ENCODE measurements at places on chromosomes 7 and 10.
A peak's percentile ranks its signal among the peaks of the same experiment; 100 is the strongest.

- DNase-seq = no peak
Measured at GRCh38 chr7:40221836-40222235, 87.0 kb downstream of the SUGCT start.

DNA sequence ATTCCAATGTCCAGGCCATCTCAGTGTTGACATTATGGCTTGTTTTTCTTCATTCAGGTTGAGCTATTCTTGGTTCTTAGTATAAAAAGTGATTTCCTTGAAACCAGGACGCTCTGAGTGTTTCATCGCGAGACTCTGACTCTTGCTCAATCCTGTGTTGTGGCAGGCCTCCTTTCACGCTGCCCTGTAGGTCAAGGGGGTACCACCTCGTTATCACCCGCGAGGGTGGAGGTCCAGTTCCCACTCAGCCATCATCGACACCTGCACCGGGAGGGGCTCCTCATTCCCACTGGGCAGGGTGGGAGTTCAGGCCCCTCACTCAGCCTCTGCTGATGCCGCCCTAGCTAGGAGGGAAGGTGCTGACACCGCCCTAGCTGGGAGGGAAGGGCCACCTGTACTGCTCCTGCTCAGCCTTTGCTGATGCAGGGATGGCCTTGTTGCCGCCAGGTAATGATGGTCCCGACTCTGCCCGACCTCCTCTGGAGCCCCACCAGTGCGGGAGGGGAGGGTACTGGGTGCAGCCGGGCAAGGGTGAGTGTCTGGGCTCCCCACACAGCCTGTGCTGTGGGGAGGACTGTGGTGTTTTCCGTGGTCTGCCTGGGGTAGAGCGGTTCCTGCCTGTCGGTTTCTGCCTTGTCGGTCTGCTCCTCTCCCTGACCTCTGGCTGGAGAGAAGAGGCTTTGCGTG is 16.4 kb downstream of the IQCE start:
- no peak for DNase-seq

- DNase-seq = no peak
Measured at GRCh38 chr7:121544238-121544637, 148.1 kb upstream of the FAM3C start.

GRCh38 chr10:11213137-11213536 is 195.5 kb downstream of the CELF2 start:
- DNase-seq = no peak

DNA sequence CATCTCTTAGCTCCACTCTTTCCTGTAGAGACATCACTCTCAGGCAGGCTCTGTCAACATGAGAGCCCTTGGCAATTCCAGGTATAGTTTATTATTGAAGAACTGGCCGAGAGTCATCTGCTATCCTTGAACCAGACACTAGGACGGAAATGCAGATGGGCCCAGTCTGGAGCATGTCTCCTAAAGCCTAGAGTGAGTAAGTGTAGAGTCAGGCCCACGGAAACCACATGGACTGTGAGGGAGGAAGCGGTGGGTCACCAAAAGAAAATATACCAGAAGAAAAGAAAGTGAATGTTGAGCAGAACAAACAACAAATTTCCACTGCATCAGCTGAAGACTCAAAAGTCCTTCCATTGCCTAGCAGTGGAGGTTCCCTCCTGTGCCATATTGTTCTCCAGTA is 15.7 kb upstream of the RELN start:
- no peak for DNase-seq

GRCh38 chr10:5143137-5143536 is 41.8 kb downstream of the AKR1C8 start:
- no peak for DNase-seq

GRCh38 chr7:17158261-17158660 is 140.2 kb upstream of the AHR start:
- no peak for DNase-seq

DNA sequence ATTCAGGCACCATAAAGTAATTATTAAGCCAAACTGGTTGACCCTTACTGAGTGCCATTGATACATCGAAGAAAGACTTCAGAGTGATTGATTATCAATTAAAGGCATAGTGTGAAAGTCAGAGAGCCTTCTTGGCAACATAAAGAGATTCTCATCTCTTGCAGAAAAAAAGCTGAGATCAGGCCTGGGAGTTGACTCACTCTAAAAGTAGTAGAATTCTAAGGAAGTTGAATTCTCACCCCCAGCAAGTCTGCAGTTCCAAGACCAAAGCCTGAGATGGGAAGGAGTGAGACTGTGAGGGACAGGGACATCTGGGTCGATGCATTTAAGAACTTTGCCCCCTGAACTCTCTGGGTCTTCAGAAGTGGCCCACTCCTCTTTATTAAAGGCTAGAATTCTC is 21.6 kb upstream of the ERCC6 start:
- DNase-seq = no peak

DNA sequence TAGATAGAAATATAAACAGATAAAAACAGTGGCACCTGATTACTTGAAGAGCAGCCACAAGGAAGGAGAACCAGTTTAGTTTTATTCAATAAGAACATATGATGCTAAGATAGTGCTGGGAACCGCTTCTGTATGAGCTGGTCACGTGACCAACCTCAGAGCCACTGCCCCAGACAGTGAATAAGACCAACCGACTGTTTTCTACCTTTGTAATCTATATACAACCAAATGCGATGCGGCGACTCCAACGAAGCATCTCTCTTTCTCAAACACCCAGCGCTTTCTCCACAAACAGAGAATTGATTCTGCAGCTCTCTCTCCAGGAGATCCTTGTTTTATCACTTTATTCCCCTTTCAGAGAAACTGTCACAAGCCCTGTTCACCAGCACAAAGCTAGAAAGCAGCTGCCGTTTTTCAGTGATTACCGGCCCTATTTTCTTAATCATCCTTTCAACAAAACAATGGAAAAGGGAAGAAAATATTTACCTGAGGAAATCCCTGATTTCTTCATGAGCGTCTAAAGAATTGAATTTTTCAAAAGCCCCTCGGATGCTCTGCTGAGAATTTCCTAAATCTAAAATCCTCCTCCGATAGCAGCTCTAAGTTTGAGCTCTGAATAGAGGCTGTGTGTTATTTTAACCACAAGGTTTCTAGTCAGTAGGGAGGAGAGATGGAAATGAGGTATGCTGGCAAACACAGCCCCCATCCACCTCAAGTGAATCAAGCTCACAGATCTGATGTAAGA is 55.7 kb upstream of the JCAD start:
- no peak for DNase-seq

- DNase-seq = no peak
Measured at GRCh38 chr7:134750083-134751062, 29.1 kb upstream of the CALD1 start.

GRCh38 chr7:46999866-47000265 is 582.0 kb downstream of the TNS3 start:
- no peak for DNase-seq

DNA sequence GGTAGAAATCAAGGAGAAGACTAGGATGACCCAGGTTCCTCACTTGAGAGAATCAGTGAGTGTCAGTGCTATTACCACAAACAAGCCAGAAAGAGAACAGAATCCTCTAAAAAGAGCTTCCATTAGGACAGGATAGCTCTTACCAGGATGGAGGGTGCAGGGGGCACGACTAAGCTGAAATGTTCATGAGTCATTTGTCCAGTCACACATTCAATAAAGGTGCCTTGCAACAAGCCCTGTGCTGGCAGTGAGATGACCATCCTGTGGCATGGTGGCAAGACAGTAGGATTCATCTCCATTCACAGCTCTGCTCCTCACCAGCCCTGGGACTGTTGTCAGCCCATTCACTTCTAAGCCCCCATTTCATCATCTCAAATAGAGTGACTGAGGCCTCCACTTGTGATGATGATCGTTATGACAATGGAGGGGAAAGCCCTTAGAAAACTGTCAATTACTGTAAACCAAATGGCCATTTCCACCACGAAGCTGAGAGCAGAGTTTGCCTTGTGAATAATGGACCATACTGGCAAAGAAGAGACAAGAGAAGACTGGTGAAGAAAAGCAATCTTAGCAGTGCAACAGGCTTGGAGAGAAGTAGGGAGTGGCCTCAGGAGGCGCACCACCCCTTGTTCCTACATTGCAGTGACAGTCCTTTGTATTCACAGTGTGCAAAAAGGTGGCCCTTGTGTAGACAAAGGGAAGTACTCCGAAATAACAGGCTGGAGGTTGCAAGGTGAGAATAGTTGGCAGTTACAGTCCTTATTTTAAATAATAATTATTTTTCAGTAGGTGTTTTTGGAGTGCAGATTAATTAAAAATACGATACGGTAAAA is 9.0 kb upstream of the WIPF3 start:
- DNase-seq = no peak

GRCh38 chr10:45374350-45375052 is 485 bp downstream of the ALOX5 start:
- no peak for DNase-seq

GRCh38 chr7:97772045-97772901 is 40.4 kb downstream of the TAC1 start:
- DNase-seq = no peak

DNA sequence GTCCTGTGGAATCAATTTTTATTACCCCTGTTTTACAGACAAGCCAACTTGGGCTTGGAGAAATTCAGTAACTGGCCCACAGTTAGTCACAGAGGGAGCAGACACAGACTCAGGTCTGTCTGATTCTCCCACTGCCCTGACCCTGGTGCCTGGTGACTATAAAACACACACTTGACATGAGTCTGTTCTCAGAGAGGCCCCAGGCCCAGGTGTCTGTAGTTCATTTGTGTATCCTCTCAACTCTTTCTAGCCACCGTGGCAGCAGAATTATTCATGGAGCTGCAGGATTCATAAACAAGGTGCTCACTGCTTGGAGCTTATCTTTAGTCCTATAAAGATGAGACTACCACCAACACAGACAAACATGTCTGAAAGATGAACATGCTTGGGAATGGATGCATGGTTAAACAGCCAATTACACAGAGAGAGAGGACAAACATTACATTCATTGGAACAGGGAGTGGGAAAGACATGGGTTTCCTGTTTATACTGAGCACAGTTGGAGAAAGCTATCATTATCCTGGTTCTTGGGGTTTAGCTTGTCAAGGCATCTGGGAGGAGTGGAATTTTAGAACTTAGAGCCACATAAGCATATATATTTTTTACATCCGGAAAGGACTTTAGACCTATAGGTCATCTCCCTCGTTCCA is 79.1 kb upstream of the PDCD4 start:
- no peak for DNase-seq

DNA sequence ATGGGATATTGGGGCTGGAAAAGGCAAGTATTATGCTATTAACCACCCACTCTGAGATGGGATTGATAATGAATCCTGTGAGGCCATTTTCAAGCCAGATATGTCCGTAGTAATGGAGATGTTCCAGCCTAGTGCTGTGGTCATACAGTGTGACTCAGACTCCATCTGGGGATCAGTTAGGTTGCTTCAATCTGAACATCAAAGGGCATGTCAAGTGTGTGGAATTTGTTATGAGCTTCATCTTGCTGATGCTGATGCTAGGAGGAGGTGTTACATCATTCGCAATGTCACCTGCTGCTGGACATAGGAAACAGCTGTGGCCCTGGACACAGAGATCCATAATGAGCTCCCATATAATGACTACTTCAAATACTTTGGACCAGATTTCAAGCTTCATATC is 144.7 kb downstream of the PLCE1 start:
- DNase-seq = no peak

DNA sequence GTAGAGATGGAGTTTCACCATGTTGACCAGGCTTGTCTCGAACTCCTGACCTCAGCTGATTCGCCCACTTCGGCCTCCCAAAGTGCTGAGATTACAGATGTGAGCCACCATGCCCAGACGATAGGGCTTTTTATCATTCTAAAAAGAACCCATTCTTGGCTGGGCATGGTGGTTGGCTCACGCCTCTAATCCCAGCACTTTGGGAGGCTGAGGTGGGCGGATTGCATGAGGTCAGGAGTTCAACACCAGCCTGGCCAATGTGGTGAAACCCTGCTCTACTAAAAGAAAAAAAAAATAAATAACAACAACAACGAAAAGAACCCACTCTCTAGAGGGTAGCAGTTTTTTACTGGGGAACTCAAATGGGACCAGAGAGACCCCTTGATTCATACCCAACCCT is 112.7 kb downstream of the PLXDC2 start:
- no peak for DNase-seq

DNA sequence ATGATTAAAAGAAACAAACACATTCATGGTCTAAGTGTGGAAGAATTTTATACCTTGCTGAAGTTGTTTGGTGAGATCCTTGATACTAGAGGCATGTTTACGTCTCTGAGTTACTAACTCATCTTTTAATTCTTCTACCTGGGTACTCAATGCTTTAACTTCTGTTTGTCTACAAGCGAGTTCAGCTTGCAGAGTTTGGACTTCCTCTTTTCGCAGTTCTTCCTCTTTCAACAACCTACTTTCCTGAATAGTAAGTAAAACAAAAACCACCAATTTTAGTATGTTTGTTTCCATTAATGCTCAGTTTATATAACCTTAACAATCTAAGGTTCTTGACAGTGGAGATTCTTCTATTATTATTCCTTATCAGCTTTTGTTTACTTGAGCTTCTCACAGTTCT is 42.9 kb downstream of the CCDC186 start:
- DNase-seq = no peak

- no peak for DNase-seq
Measured at GRCh38 chr7:26153823-26154783, 2.1 kb downstream of the NFE2L3 start.

DNA sequence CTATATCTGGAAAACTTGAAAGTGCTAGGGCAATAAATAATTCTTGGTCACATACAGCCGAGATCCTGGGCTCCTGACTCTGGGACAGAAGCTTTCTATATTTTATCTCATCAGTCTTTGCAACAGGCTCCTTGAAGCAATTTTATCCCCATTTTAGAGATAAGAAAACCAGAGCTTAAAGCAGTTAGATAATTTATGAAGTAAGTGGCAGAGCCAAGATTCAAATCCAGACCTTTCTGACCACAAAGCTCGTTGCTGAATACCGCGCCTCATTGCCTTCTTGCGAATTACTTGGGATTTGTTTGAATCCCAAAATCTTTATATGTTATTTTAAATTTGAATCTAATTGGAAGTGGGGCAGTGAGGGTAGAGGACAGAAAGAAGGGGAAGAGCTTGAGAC is 106.0 kb downstream of the TCF7L2 start:
- DNase-seq = no peak

DNA sequence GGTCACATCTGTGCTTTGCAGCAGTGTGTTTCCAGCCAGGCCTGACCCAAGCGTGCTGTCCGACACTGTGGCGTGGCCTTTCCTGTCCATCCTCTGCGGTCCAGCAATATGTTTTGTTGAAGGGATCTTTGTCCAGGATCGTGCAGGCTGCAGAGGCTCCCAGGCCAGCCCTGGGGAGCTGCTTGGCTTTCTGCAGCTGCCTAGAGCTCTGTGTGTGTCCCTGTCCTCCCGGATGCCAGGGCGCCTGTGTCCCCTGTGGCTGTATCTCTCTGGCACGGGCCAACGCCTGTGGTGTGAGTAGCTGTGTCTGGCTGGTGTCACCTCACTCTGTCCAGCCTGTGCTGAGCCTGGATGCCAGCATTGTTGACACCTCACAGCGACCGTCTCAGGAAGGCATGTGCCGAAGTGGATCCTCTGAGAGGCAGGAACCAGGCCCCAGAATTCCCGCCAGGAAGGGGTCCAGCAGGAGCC is 94.5 kb downstream of the INPP5A start:
- no peak for DNase-seq

DNA sequence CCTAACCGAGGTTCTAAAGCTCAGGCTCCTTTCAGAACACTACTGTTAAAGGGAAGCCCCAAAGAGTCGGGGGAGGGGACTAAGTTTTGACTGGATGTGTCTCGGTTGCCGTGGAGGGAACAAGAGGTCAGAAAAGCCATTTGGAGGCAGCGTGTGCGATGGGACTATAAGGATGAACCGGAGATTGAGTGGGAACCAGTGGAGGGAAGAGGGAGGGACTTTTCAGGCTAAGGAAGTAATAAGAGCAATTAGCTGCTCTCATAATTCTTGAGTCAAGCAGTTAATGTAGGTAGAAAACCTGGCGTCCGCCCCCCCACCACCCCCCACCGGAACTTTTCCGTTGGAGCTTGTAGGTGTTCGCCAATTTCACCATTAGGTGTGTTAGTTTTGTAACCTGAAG is 491 bp upstream of the AKAP9 start:
- peak; percentile 15 for DNase-seq

All from NCI-H1092 (cell line).